ENCODE measurements at places on chromosomes 1 and 21.

DNA sequence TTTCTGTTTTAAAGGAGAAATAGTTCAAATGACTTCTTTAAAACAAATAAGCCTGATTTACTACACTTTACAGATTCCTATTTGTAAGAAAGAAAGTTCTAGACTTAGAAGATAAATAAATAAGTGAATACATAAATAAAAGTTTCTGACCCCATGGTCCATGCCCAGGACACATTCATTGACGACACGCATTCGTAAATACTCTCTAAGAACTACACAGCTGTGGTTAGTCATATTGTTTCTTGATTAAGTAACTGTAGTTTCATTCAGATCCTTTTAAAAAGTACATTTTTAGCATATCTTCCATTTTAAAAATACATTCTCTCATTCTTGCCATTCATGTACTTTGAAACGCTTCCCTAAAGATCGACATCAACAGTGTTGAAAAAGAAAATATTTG, 497.4 kb downstream of the SETD4 start:
- no peak for DNase-seq

DNA sequence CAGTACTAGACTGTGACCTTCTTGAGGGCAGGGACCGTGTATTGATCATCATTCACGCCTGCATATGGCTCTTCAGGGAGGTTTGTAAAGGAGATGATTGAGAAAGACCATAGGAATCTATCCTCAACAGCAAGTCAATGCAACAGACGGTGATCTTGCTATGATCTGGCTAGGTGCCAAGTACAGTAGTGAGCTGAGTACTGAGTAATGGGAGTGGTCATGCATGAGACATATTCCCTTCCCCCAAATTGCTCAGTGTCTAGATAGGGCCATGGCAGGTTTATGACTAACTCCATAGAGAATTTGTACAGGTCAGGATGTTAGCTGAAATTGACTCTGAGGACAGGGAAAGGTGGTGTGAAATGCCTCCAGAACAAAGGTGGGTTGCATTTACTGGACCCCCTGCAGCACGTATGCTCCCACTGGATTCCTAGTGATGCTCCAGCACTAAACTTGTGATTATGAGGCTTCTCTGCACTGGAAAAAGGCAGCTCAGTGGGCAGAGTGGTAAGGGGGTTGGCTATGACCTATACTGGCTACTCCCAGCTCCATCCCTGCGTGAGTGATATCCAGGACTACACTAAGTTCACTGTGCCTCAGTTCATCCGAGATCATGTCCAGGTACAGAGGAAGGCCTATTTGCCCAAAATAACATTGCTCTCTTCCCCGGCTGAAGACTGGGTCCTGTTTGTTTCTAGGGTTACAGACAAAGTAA, 37.2 kb downstream of the KCNJ6 start:
- no peak for DNase-seq

DNA sequence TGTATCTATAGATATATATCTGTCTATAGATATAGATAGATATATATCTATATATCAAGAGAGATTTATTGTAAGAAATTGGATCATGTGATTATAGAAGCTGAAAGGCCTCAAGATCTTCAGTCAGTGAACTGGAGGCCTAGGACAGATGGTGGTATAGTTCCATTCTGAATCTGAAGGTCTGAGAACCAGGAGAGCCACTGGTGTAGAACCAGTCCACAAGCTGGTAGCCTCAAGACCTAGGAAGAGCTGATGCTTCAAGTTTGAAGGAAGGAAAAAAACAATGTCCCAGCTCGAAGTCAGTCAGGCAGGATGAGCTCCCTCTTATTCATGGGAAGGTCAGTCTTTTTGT, 213.2 kb upstream of the JUN start:
- no peak for DNase-seq

DNA sequence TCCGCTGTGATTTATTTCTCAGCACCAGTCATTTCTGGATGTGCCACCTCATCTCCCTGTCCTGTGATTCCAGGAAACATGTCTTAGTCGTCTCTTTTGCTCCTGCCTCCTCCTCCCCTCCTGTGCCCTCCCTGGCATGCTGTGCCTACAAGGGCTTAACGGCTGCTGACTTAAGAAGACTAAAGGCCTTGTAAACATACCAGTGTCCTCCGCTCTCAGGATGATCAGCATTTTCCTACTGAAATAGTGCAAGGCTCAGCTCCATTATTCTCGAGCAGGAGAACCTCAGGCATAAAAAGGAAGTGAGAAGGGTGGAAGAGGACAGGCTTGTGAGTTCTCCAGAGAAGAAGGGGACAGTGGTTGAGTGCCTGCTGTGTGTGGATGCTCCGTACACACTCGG, 61.6 kb upstream of the RUNX3 start:
- no peak for DNase-seq

- DNase-seq: no peak
These were observed 2.6 kb downstream of the EFHD2 start for GRCh38 chr1:15412175-15412800.

DNA sequence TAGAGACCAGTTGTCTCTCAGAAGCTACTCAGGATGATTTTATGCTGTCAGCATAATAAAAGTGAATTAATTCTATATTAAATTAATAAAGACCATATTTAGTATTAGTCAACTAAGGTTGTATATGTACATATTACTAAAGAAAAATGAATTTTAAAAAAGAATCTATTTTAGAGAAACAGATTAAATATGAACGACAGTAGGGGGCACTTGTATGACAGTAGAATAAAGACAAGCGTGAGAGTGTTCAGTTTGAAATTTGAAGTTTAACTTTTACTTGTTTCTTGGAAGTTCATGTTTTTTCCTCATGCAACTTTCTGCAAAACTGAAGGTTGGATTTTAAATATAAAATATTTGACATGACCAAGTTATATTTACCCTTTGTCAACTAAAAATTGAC, 67.9 kb upstream of the MACF1 start:
- DNase-seq: no peak

DNA sequence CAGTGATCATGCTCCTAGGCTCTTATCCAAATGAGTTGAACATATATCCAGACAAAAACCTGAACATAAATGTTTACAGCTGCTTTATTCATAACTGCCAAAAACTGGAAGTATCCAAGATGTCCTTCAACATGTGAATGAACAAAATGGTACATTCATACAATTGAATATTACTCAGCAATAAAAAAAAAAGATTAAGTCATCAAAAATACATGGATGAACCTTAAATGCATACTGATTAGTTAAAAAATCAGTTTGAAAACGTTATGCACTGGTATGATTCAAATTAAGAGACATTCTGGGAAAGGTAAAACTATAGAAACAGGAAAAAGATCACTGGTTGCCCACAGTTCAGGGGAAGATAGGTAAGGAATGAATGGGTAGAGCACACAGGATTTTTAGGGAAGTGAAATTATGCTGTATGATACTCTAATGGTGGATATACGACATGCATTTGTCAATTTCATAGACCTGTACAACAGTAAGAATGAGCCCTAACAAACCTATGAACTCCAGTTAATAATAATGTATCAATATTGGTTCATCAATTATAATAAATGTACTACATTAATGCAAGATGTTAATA, 3.1 kb downstream of the LRRC40 start:
- no peak for DNase-seq

DNA sequence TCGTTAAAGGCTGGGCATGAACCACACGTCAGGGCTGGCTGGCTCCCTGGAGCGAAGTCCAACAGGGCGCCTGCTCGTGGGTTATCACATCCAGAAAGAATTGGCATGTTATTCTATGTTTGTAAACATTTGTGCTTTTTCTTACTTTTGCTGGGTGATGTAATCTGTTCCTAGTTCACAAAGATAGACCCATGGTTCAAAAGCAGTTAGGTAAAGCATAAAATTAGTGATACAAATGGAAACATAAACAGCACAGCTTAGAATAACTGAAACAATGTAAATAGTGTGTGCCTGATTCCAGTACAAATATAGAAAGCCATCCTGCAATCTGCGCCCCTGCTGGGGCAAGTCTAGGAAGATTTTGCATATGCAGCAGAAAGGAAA, 184.0 kb upstream of the C1orf174 start:
- DNase-seq: no peak

- DNase-seq: no peak
These were observed 151.8 kb upstream of the ST6GALNAC5 start for GRCh38 chr1:76715474-76715873.

DNA sequence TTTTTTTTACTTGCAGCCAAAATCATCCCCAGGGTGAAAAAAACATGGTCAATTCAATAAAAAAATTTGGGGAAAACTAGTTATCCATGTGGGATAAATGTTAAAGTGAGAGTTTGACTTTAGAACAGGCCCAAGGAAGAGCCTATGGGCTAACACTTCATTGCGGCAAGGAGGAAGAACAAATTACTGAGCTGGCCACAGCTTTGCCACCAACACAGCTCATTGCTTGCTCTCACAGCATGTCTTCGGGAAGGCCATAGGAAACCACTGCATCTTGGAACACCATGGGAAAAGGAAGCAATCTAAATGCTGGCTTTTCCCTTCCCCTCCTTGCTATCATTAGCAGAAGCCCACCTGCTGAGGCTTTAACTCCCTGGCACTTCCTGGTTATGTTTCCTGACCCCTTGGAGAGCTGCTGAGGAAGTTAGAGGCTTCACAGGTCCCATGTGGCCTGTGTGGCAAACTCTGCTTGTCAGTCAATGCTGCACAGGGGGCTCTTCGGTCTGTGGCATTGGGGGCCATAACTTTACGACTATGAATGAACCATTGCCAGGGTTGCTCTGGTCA, 86.0 kb downstream of the SLC25A24 start:
- no peak for DNase-seq

DNA sequence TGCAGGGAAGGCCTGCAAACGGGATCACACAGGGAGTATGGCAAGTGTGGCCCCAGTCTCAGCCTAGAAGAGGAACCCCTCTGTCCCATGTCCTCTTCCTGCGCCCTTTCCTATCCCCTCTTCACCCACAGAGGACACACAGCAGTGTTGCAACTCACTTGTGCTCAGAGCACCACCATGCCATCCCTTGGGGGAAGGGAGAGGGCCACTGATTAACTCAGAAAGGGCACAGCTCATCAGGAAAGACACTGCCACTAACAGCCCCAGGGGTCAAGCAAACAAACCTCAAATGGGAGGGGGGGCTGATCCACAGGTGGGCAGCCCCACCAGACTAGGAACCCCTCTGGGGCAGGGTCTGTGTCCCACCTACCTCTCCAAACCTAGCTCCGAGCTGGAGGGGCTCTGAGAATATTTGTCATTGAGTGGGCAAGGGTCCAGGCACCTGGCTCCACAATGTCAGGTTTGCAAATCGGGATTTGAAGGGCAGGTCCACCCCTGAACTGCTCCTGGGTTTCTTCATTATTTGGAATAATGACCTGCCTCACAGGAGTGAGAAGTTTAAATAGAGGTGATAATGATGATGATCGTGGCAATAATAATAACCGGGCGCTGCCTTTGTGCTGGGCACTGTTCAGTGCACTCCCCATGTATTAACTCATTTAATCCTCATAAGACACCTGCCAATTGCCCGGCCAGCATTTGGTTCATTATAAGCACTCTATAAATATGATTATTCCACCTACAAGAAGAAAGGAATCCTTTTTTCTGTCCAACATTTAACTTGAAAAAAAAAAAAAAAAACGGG, 1.0 kb downstream of the ALDH4A1 start:
- DNase-seq: no peak

DNA sequence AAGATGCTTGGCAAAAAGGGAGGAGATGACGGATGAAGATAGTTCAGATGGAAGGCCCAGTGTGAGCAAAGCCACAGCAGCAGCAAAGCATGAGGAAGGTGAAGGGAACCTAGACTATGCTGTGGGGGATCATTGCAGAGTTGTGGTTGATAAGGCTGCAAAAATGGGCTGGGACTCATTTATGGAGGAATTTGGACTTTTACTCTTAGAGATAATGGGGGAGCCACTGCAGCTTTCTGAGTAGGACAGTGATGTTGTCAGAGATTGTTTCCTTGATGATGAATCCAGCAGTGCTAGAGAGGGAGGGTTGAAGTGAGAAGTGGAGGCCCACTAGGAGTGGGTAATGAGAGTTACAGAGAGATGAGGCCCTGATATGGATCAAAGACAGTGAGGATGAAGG, 2.1 kb upstream of the C8A start:
- no peak for DNase-seq

DNA sequence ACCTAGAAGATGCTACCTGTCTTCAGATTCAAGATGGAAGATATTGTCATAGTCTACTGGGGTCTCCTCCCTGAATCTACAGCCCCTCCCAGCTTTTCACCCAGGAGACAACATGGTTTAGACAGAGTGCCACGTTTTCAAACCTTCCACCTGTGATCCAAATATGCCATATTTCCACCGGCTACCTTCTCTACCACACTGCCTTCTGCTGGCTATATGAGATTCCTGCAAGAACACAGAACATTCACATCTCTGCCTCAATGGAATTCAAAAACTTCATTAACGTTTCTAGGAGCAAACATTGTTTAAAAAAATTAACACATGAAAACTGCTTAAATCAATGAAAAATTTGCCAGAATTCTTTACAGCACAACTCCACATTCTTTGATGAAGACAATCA, 12.9 kb upstream of the LELP1 start:
- no peak for DNase-seq

GRCh38 chr1:201002510-201002909, 21.0 kb downstream of the KIF21B start:
- no peak for DNase-seq

GRCh38 chr21:38506661-38507281, 8.5 kb upstream of the ERG start:
- DNase-seq: no peak

- DNase-seq: no peak
These were observed 59.8 kb upstream of the PLA2G4A start for GRCh38 chr1:186768906-186769305.

DNA sequence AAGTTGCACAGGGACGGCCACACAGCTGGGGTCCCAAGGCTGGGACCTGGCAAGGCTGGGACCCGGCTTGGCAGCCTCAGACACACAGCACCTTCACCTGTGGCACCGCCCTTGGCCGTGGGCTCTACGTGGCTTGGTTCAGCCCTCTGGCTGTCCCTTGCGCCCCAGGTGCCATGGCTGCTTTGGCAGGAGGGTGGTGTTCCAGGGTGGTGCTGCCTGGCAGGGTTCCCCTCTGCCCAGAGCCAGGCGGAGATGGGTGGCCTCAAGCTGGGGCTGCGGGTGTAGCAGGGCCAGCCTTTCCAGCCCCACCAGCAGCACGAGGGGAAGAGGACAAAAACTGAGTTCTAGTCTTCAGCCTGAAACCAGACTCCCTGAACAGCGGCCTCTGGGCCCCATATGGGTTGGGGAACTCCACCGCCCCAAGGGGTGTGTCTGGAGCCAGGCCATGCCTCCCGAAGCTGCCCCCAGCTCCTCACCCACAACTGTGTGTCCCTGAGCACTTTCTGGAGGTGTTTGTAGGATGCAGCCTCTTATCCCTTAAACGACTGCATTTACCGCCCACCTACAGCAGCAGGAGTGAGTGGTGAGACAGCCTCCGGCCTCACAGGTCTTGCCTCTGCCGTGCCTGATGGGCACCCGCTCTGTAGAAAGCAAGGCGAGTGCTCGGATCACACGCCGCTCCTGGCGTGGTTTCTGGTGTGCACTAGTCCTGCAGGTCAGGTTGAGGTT, 92.3 kb downstream of the PDE9A start:
- no peak for DNase-seq

Data from COLO829 (cell line).